ENCODE measurements at places on chromosomes 2 and 18.

- no peak for DNase-seq
These were observed 61.3 kb downstream of the PKP4 start for GRCh38 chr2:158518084-158518483.

- DNase-seq: no peak
These were observed 202.2 kb downstream of the TNS1 start for GRCh38 chr2:217800433-217801114.

- DNase-seq: no peak
These were observed 45.6 kb upstream of the ODC1 start for GRCh38 chr2:10493634-10494281.

GRCh38 chr2:218851286-218851685 is 8.3 kb upstream of the WNT6 start:
- DNase-seq: no peak

DNA sequence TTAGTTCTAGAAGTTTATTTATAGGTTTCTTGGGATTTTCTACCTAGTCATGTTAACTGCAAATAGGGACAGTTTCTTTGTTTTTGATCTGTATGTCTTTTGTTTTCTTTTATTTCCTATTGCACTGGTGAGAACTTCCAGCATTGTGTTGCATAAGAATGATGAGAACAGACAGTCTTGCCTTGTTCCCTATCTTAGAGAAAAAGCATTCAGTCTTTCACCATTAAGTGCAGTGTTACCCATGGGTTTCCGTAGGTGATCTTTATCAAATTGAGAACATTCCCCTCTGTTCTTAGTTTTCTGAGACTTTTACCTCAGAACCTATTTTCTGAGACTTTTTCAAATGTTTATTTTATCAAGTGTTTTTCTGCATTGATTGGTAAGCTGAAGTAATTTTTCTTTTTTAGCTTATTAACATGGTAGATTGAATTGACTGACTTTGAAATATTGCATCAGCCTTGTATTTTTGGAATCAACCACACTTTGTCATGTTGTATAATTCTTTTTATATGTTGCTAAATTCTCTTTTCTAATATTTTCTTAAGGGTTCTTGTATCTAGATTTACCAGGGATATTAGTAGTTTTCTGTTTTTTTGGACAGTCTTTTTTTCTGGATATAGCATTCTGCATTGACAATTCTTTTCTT is 17.2 kb downstream of the MFSD6 start:
- no peak for DNase-seq

DNA sequence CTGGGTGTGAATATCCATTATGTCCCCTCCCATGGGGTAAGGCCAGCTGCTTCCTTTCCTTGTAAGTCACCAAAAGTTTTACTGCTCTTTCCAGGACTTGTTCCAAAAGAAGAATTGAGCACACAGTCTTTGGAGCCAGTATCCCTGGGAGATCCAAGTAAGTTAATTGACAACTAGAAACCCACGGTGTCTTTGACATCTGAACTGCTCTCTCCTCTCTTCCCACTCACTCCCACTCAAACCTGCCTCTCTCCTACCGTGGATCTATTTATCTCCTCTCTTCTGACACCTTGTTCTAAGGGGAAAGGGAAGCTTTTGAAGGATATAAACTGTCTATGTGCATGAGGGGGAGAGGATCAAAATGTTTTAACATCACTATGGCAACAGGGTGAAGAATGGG is 86.7 kb downstream of the VIT start:
- peak; percentile 48 for DNase-seq

DNA sequence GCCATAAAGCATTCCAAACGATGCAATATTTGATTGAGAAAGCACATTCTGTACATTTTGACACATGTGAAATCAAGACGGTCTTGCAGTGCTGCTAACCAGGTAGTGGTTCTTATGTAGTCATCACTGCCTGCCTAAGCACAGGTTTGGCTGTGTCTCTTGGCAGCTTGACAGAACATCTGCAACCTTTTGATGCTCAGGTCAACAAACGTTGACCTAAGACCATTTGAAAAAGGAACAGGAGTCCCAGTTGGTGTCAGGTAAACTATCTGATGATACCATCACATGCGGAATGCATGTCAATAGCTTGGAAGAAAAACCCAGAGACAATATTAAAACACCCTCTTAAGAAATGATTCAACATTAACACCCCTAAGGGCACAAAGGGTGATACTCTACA is 80.7 kb downstream of the L3MBTL4 start:
- DNase-seq: no peak

GRCh38 chr18:48413342-48413741 is 4.2 kb upstream of the ZBTB7C start:
- no peak for DNase-seq

DNA sequence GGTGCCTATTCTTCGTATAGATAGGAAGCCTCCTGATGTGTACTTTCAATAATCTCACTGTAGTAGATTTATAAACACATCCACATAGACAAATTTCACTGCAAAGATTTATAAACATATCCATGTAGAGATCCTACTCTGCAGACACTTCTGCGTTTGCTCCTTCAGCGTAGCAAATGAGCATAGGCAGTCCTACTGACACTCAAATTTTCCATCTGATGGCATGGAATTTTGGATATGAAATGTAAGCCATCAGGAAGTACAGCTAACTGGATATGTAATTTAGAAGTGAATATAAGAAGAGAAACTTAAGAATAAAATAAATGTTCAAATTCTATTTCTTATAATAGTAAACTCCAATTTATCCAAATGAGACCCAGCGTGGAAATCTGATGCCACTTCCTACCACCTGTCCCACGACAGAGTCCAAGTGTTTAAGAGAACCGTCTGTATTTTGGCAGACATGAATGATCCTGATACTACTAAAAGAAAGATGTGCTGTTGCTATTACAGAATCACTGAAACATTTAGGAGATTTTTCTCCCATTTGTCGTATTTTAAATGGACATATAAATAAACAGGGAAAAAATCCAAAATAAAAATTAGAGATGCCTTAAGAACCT is 86.0 kb downstream of the DTNA start:
- DNase-seq: no peak

- DNase-seq: no peak
These were observed 5.3 kb downstream of the NRP2 start for GRCh38 chr2:205687641-205687956.

DNA sequence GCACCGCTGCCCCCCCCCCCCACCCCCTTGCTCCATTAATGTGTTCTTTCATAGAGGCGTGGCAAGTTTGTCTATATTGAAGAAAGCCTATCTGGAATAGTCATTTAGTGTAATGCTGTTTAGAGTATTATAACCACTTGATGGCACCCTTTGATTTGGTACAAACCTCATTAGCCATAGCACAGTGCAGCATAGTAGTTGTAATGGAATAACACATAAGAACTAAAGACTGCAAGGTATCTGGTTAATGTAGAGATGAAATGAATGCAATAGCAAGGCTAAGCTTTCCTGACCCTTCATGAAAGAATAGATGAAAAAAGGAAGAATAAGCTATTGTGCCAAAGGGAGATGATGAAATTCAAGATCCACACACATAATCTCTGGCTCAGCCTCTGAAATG is 81.9 kb downstream of the EHBP1 start:
- peak; percentile 35 for DNase-seq

- no peak for DNase-seq
These were observed 57.9 kb downstream of the DCDC2C start for GRCh38 chr2:3761272-3761671.

- DNase-seq: no peak
These were observed 6.6 kb upstream of the ASAP2 start for GRCh38 chr2:9199716-9200632.

DNA sequence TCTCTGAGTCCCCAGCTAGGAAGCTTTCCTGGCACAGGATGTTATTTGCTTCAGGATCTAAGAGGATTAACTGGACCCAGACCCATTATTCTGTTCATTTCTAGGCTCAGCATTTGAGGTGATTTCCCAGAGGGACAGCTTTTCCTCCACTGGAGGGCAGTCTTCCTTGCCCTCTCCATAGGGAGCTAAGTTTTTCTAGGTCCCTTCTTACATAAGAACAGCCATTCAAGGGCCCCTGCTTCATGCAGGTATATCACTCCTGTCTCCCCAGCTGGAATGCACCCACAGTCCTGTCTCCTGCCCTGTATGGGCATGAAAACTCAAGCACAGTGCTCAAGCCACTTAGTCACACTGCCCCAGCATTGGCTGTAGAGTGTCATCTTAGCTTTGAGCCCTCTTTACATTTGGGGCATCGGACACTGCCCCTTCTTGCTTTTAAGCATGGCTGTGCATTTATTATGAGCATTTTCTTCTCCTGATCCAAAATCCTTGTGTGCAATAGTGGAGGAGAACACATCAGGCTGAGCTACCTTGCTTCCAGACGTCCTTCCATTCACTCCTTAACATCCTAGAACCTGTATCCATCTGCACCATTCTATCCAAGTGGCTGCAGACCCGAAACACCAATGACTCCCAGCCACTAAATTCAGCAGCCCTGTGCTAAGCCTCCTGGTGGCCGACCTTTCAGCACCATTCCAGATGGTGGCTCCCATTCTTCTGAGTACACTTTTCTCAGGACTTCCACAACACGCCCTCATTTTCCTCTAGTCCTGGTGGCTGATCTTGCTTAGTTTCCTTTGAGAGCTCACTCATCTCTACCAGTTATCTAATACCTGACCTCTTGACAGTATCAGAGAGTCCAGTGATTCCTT is 80.0 kb downstream of the COPS8 start:
- DNase-seq: no peak

GRCh38 chr2:175523001-175523400 is 341.5 kb upstream of the ATP5MC3 start:
- DNase-seq: peak; percentile 21

DNA sequence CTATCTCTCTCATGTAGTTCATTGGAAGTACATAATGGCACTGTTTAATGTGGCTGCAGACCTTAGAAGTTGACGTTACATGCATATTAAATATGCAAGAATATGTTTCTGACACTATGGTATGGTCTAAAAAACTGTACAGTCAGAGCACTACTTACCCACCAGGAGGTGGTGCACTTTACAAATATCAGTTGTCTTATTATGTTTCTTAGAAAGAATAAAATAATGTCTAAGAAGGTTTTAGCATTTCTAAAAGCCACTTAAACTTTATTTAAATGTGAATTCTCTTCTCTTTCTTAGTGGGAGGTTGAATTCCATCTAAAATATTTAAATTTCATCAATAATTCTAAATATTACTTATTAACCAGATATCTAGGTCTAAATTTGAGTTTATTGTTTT is 4.3 kb downstream of the TMEFF2 start:
- no peak for DNase-seq

DNA sequence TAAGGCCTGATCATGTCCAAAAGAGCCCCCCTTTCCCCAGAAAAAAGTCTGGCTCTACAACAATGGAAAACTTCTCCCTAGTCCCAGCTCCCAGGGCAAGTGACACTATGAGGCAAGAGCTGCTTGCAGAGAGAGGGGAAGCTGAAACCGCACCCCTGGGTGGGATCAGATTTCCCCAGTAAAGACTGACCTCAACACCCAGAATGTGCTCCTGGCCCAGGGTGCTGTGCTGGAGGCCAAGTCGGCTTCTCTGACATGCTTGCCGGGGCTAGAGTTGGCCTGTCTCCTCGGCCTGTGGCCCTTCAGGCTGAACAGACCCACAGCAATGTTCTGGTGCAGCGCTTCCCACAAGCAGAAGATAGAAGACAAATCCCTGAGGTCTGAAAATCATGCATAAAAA is 18.4 kb upstream of the ST8SIA3 start:
- DNase-seq: no peak

GRCh38 chr2:137369106-137369505 is 595.2 kb upstream of the HNMT start:
- no peak for DNase-seq

DNA sequence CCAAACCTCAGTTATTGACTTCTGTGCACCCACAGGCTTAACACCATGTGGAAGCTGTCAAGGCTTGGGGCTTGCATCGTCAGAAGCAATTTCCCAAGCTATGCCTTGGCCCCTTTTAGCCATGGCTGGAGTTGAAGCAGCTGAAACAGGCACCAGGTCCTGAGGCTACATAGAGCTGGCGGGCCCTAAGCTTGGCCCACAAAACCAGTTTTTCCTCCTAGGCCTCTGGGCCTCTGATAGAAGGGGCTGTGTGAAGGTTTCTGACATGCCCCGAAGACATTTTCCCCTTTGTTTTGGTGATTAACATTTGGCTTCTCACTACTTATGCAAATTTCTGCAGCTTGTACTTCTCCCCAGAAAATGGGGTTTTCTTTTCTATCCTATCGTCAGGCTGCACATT is 9.1 kb upstream of the TMX3 start:
- DNase-seq: no peak

GRCh38 chr18:56097621-56098020 is 509.6 kb upstream of the TCF4 start:
- DNase-seq: no peak

DNA sequence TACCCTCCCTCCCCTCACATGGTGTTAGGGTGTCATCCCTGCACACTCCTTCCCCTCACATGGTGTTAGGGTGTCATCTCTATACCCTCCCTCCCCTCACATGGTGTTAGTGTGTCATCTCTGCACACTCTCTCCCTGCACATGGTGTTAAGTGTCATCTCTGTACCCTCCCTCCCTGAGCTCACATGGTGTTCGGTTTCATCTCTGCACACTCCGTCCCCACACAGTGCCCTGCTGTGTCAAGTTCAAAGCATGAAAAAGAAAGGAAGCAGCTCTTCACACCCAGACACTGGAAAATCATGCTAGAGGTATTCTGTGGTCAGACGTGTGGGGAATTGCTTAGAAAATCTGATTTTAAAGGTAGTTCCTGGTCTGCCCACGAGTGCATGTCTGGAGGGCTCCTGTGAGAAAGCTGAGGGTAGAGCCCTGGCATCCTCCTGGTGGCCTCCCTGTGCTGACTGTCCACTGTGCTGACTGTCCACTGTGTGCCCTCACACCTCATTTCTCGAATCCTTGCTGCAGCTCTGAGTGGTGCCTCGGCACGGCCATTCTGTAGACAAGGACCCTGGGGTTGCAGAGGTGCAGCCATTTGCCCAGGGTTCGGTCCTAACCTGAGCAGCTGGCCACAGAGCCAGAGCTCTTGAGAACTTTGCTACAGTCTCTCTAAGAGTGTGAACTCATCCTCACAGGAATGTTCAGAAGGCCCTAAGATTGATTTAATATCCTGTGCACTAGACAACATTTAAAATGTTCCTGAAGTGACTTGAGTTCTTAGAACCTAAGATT is 69.1 kb upstream of the NFATC1 start:
- DNase-seq: peak; percentile 26

- peak; percentile 12 for DNase-seq
These were observed 30.4 kb downstream of the PRKRA start for GRCh38 chr2:178420463-178420999.

GRCh38 chr2:29715655-29716054 is 205.7 kb downstream of the ALK start:
- no peak for DNase-seq

DNA sequence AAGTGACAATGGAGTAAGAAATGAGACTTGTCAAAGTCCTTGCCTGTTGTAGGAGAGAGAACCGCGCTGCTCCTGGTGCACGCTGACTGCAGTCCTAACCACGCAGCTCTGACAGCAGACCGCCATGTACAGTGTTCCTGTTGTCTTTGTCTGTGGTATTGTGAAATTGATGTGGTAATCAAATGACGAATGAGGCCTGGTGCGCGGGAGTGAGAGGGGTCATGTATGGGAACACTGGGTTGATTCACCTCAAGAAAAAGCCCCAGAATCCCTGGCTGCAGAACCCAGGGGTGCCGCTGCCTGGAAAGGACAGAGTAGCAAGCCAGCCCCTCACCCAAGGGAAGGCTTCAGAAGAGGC is 64.0 kb downstream of the INPP4A start:
- no peak for DNase-seq

- DNase-seq: no peak
These were observed 164.9 kb downstream of the BABAM2 start for GRCh38 chr2:28055325-28055970.

GRCh38 chr2:135797497-135798274 is 39.3 kb downstream of the LCT start:
- DNase-seq: peak; percentile 49
